ENCODE measurements at places on chromosomes 6 and 20.
A peak's percentile ranks its signal among the peaks of the same experiment; 100 is the strongest.

DNA sequence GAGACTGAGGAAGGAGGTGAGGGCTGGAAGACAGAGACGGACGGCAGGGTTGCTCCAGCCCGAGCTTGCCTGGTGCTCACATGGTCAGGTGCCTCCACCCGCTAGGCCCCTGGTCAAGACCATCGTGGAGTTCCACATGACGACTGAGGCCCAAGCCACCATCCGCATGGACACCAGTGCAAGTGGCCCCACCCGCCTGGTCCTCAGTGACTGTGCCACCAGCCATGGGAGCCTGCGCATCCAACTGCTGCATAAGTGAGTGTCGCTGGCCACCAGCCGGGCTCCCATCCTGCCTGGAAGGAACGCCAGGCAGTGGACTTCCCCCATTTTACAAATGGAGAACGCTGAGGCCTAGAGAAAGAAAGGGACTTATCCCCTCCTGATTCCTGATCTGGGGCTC, 7.8 kb downstream of the BPIFB1 start:
- DNase-seq, result no peak

DNA sequence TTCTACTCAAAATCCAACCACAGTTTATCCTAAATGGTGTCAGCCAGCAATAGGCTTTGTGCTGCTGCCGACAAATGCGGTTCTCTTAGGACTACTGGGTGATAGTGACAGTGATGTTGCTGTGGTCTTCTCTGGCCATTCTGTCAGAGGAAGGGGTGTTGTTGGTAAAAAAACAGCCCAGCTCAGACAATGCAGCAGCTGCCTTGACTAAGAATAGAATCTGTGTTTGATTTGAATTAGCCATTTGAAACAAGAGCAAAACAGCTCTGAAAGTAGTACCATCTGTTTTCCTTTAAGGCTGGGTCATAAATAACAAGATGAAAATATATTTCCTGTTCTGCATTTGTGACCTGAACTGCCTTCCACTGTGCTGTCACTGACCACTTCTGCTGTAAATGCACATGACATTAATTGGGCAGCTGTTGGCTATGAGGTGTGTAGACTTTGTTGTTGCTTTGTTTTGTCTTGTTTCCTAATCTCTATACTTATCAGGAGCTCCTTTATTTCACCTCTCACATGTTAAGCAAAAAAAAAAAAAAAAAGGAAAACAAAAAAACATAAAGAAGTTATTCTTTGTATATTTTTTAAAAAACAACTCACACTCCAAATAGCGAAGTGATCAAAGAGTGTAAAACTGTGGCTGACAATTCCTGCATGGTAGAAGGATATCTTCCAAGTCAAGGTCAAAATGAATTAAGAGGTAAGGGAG, 497.8 kb upstream of the ARID1B start:
- peak; percentile 73 for DNase-seq

GRCh38 chr20:58700823-58701222, 8.2 kb downstream of the NPEPL1 start:
- DNase-seq, result no peak

DNA sequence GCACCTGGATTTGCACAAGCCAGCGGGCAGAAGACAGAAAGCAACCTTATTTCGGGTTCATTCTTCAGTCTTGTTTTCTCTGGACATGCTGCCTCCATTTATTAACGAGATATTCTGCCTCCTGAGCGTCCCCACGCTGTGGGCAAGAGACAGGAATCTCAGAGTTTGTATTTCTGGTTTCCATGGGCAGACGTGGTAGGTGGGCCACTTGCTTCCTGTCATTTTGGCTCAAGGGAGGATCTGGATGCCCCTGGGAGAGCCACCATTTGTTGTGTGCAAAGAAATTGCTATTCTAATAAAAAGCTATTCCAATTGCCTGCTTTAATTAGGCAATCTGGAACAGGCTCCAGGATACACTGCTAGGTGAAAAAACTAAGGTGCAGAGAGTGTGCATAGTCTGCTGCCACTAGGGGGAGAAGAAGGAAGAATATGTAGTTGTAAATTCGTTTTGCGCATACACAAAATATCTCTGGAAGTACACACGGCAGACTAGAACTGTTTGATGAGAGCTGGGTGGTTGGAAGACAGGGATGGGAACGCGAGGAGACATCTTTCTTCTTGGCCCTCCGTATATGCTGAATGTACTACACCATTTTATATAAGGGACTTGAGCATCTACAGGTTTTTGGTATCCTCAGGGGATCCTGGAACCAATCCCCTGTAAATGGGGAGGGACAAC, 30.1 kb upstream of the SLC16A10 start:
- peak; percentile 71 for DNase-seq

DNA sequence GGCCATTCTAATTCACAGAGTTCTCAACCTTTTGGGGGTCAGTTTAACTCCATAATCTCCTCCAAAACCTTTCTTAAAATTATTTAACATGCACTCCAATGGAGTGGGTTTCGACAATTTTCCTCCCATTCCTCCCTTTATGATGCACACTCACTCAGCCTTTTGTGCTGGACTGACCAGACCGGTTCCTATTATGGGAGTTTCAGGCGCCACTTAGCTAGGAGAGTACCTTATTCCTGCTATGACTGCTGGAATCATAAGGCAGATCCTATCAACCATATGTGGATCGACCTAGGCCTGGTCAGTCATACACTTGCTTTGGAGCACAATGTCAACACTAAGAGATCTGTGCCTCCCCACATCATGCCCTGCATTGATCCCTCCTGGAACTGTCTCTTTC, 63.9 kb upstream of the MOCS1 start:
- DNase-seq, result no peak

- DNase-seq, result no peak
Measured at GRCh38 chr6:34981951-34982350, 92.9 kb downstream of the ANKS1A start.

GRCh38 chr20:25242231-25242630, 5.7 kb upstream of the PYGB start:
- no peak for DNase-seq

DNA sequence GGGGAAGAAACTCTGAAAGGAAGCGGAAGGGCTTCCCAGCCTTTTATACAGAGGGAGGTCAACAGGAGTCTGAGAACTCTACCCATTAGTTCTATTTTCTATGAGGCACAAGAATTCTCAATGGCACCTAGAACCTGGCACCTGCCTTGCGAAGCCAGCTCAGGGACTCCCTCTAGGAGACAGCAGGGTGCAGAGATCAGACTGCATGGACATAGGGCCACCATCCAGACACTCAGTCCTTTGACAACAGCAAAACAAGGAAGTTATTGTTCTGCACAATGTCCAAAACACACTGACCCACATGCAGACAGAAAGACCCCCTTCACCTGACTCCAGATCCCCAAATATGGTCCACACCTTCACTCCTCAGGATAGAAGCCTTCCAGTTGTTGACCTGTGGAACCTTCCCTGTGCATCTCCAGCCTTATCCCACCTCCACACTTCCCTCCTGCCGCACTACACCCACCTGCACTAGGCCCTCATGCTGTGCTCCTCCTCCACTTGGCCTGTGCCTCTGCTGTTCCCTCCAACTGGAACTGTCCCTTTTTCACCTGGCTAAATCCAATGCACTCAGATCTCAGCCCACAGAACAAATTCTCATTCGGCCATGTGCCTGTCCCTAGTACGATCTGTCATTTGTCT, 27.8 kb downstream of the ACSS1 start:
- no peak for DNase-seq

DNA sequence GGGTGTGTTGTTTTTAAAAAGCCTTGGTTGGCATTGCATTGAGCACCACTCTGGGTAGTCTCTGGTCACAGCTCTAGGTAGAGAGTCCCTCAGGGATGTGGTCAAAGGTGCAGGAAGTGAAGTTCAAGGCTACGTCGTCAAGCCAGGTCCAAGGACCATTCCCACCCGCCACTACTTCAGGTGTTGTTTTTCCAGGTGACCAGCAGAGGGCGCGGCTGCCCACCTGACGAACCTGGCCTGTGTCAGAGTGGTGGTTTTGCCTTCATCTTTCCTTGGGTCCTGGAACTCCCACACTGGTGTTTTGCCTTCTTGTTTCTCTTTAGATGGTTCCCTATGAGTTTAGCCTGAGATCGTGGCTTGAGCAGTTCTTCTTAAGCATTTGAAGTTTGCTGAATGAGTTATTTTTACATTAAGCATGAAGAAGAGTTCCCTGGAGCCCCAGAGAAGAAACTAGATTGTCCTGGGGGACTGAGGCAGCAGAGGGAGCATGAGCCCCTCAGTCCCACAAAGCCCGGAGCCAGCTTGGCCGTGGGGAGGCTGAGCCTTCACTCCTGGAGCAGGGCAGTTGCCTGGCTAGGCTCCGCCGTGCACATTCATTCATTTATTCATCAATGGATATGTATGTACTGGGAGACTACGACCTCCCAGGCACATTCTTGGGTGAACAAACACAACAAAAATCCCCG, 5.6 kb upstream of the PHACTR3 start:
- DNase-seq, result peak; percentile 48

GRCh38 chr6:108896111-108896661, 48.0 kb downstream of the ARMC2 start:
- DNase-seq, result peak; percentile 27

DNA sequence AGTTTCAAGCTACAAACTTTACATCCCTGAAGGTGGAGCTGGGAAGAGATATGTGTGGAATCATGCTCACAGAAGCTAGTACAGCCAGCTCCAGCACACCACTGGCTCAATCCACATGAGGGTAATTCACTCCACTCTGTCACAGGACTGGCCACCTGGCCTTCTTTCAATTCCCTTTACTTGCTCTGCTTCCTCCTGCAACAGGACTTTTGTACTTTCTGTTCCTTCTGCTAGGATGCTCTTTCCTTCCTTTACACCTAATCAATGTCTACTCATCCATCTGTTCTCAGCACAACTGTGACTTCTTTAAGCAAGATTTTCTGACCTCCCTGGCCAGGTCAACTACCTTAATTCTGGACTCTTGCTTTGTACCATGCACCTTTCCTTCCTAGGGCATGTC, 39.4 kb upstream of the MYB start:
- DNase-seq, result peak; percentile 49

DNA sequence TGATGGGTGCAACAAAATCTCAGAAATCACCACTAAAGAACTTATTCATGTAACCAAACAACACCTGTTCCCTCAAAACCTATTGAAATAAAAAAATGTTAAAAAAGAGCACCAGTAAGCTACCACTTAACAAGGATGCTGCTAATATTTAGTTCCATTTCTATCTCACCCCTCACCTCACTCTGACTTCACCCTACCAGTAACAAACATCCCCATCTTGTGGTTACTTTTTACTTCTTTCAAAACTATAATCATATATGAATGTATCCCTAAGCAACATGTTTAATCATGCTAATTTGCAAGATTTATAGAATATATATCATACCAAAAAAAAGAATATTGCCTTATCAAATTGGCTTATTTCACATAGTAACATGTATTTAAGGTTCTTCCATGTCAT, 27.4 kb upstream of the SLC24A3 start:
- no peak for DNase-seq

DNA sequence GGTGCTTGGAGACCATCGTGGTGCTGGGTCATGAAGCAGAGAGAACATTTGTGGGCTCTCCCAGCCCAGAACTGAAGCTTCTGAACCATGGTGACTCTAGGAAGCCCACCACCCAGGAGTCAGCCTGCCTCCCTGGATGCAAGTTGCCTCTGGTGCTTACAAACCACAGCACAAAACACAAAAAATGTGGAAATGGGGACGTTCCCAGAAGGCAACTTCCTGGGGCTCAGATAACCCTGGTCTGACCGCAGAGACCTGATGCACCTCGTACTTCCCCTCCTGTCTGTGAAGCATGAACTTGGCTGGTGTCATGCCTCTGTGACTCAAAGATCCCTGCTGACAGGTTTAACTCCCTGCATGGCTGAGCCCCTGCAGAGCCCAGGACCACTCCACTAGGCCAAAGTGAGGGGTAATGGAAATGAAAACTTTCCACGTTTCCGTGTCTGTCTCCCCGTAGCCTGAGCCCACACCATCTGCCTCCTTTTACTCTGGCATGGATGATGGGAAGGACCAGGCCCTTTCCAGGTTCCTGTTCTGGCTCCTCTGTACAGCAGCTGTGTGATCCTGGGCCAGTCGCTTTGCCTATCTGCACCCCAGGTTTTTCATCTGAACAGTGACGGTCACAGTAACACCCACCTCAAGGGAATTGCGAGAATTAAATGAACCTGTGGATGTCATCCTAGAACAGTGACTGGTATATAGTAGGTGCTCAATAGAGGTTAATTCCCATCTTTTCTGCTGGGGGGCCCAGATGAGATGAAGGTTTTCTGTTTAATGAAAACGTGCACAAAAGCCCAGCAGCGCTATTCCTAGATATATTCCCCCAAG, 57.7 kb downstream of the PPP1R16B start:
- DNase-seq, result peak; percentile 80

- no peak for DNase-seq
Measured at GRCh38 chr20:46545077-46545826, 5.2 kb downstream of the OCSTAMP start.

- no peak for DNase-seq
Measured at GRCh38 chr6:24504649-24505586, 10.1 kb downstream of the ALDH5A1 start.

DNA sequence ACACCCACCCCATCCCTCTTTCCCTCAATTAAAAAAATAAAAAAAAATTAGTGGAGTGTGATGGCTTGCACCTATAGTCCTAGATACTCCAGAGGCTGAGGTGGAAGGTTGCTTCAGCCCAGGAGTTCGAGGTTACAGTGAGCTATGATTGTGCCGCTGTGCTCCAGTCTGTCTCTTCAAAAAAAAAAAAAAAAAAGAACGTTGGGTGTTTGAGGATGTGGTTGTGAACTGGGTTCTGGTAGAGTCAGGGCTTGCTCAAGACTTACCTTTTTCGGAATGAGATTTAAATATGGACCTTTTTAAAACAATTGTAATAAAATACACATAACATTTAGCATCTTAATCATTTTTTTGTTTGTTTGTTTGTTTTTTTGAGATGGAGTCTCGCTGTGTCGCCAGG, 211.9 kb downstream of the OR2B2 start:
- DNase-seq, result no peak

DNA sequence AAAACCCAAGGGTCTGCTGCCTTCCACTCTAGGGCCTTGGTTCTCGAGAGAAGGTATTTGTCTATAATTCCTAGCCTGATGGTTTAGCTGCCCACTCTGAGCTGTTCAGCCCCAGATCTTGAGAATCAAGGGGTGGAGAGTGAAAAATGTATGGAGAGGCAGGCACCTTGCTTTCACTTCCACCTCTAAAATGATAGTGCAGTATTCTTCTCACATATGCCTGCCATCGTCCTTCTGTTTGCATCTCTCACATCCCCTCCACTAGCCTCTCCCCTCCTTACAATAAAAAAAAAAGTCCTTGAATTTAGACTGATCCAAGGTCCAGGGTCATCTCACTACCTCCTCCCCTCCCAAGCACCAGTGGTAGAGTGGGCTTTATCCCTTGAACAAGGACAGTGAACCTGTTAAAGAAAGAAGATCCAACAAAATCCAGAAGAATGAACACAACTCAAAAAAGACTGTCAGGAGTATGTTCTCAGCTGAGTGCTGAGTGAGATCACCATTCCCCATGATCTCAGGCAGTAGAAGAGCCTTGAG, 104.2 kb downstream of the HIVEP1 start:
- no peak for DNase-seq

DNA sequence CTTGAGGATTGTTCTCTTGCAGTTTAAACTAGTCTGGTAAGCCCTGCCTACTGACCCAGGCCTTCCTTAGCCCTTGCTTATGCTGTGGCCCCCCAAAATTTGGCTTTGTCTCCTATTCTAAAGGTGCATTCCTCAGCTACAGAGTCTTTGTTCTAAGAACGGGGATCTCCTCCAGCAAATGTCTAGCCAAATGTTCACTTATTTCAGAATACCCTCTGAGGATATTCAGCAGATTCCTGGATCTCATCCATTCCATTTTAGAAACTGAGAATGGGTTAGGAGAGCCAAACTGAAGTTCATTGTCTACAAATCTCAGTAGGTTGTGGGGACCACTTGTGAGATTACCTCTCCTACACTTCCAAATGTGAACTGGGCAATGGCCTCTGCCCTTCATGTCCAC, 164.2 kb upstream of the ARG1 start:
- DNase-seq, result no peak
